Stimulated activated CD4-positive, alpha-beta T cell treated with anti-CD3 and anti-CD28 coated beads, Interleukin-1b, Interleukin-23, amount 100 ng/mL, for 1 hour (primary cell): ENCODE measurements at places on chromosomes 12 and 14.

GRCh38 chr14:103260629-103261124, 73.4 kb upstream of the EIF5 start:
- DNase-seq = no peak

GRCh38 chr14:75578786-75579337, 442 bp downstream of the FLVCR2 start:
- no peak for DNase-seq

GRCh38 chr12:5507944-5508343, 76.0 kb downstream of the NTF3 start:
- DNase-seq = no peak

DNA sequence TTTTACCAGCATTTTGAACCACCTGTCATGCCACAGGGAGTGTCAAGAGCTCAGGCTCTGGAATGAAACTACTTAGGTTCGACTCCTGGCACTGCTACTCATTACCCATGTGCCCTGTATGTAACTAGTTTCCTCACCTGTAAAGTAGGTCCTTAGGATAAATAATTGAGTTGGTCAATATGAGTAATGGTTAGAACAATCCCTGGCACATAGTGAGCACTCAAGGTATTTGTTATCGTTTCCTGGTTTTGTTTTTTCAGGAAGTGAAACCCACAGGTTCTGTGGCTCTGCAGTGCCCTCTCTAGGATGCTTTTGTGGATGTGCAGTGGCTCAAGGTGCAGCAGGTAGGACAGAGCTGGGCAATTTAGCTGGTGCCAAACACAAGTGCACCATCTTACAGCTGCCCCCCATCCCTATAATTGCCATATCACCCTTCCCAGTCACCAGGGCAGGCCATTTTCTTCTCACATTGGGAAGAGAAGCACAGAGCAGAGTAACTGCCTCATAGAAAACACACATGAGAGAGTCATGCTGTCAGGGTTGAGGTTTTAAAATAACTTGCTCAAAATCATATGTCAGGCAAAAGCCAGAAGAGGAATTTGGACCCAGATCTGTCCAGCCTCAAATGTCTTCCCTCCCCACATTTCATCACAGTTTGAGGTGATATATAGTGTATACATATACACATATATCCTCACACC, 297.5 kb downstream of the RPAP3 start:
- no peak for DNase-seq

DNA sequence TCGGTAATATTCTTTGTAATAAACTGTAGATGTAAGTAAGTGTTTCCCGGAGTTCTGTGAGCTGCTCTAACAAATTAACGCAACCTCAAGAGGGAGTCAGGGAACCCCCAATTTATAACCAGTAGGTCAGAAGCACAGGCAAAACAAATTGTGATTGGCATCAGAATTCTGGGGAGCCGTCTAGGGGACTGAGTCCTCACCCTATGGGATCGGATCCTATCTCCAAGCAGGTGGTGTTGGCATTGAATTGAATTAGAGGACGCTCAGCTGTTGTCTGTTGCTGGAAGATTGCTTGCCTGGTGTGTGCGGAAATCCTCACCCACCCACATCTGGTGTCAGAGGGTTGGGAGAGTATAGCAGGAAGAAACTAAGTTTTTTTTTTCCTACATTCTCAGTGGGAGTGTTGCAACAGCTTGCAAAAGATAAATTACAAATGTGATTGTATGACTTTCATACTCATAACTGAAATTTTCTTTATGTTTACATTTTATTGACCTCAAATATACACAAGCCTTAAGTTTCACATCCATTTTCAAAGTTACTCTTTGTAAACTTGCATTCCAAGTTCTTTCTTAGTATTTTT, 5.5 kb downstream of the TMEM52B start:
- no peak for DNase-seq

GRCh38 chr14:91348845-91349465, 68.7 kb downstream of the CCDC88C start:
- no peak for DNase-seq

- DNase-seq = no peak
Measured at GRCh38 chr14:100791348-100791735, 34.6 kb upstream of the MEG3 start.

GRCh38 chr12:65825183-65825506, 862 bp downstream of the HMGA2 start:
- no peak for DNase-seq

DNA sequence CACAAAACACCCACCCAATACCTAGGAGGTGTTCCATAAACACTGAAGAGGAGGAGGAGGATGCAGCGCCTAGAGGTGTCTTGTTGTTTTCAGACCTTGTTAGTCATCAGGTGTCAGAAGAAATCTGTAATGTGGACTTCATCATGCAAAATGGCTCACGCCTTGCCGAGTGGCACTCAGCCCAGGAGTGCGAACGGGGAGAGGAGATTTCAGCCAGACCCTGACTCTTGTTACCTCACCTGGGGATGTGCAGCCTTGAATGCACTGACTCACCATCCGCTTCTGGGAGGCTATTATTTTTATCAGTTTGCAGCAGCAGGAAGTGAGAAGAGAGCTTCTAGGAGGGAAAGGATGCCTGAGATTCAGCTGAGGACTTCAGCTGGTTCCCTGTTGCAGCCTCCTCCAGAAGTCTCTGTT, 48.2 kb upstream of the PLXNC1 start:
- DNase-seq = no peak

- DNase-seq = no peak
Measured at GRCh38 chr14:39217214-39217879, 16.4 kb upstream of the MIA2 start.

GRCh38 chr12:75455839-75456238, 24.7 kb upstream of the GLIPR1 start:
- no peak for DNase-seq

DNA sequence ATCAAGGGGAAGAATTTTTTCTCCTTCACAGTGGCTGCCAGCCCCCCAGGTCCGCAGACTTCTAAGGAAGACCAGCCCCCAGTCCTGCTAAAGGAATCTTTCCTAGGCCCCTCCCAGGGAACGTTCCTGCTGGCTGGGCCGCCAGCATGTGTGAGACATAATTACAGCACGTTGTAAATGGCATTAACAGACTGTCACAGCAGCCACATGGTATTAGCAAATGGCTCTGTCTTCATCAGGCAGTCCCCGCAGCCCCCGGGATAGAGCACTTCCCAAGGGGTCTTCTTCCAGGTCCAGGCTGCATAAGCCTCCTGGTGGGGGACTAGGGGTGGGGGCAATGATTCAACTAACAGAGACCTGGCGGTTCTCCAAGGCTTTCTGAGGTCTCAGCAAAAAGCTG, 34.9 kb upstream of the FAM222A start:
- DNase-seq = no peak

GRCh38 chr12:85280165-85280983, at the start of gene ALX1:
Gene ALX1 (plus strand): TSS chr12:85280220. CDS start chr12:85280262, 42 bp downstream.
- no peak for DNase-seq

DNA sequence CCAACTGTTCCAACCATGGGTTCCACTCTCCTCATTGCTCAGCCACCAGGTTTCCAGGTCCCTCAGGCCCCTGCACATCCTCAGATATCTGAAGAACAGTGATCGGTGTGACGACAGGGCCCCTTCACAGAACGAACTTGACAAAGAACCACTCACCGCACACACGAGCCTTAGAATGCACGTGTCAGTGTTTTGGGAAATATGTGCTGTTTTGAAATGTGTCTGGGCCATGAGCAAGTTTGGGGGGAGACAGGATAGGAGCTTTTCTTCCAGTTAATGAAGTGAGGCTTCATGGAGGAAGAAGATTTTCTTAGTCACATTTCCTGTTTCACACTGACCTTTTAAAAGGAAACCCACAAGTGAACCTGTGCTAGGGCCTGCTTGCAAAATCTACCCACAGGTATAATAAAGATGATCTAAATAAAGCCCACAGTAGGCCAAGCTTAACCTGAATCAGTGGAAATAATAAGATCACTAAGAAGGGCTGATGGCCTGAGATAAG, 58.6 kb downstream of the ZFP36L1 start:
- peak; percentile 10 for DNase-seq

GRCh38 chr14:101236496-101237251, 324.6 kb upstream of the DIO3 start:
- DNase-seq = no peak

- DNase-seq = no peak
Measured at GRCh38 chr12:48182631-48183030, 813 bp upstream of the CCDC184 start.
